CD4-positive, alpha-beta memory T cell (primary cell): ENCODE measurements at places on chromosomes 12 and 14.

DNA sequence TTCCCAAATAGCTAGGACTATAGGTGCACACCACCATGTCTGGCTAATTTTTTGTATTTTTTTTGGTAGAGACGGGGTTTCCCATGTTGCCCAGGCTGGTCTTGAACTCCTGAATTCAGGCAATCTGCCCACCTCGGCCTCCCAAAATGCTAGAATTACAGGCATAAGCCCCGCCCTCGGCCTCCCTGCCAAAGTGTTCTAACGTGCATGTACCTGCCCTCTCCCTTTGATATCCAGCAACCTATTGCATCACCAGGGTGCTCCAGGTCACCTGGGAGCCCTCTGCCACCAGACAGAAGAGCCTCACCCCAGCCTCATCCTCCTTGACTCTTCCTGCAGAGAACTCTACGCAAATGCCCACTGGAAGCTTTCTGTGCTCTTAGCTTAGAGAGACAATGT is 2.2 kb upstream of the EML1 start:
- no peak for DNase-seq

GRCh38 chr14:67584978-67585377 is 15.1 kb downstream of the PIGH start:
- DNase-seq = no peak

- no peak for DNase-seq
These were observed 257.0 kb downstream of the ETNK1 start for GRCh38 chr12:22881878-22882385.

GRCh38 chr12:62933220-62933601 is 1.7 kb downstream of the PPM1H start:
- DNase-seq = no peak

- DNase-seq = no peak
These were observed 61.1 kb downstream of the COCH start for GRCh38 chr14:30935445-30935844.
